ENCODE measurements at places on chromosomes 16 and 17.

- DNase-seq, result no peak
These were observed 2.0 kb upstream of the DUXB start for GRCh38 chr16:75703306-75703705.

- DNase-seq, result no peak
These were observed 699 bp upstream of the MAP1LC3B start for GRCh38 chr16:87391324-87391949.

DNA sequence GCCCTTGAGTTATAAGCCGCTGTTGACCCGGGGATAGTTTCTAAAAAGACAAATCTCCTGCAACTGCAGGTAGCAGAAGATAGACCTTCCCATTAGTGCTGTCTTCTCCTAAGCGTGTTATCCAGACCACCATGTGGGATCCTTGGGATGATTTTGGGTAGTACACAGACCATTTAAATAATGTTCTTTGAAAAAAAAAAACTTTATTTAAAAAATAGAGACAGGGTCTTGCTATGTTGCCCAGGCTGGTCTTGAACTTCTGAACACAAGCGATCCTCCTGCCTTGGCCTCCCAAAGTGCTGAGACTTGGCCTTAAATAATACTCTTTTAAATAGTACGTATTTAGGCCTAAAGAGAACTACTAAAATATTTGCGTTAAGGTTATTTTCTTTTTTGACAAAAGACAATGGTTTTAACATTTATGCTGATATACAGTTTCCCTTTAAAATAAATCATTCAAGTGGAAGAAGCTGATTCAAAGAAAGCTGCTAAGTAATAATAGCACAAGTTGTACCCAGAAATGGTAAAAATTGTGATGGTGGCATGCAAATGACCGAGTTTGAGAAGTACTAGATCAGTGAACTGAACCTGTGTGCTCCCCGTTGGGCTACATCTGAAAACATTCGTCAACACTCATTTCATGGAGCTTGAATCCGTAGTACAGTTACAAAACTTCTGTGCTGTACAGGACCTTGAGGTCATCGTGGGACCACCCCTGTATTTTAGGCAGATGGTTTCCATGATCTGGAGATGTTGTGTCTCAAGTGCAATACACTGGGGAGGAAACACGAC, 24.0 kb downstream of the SMARCE1 start:
- no peak for DNase-seq

DNA sequence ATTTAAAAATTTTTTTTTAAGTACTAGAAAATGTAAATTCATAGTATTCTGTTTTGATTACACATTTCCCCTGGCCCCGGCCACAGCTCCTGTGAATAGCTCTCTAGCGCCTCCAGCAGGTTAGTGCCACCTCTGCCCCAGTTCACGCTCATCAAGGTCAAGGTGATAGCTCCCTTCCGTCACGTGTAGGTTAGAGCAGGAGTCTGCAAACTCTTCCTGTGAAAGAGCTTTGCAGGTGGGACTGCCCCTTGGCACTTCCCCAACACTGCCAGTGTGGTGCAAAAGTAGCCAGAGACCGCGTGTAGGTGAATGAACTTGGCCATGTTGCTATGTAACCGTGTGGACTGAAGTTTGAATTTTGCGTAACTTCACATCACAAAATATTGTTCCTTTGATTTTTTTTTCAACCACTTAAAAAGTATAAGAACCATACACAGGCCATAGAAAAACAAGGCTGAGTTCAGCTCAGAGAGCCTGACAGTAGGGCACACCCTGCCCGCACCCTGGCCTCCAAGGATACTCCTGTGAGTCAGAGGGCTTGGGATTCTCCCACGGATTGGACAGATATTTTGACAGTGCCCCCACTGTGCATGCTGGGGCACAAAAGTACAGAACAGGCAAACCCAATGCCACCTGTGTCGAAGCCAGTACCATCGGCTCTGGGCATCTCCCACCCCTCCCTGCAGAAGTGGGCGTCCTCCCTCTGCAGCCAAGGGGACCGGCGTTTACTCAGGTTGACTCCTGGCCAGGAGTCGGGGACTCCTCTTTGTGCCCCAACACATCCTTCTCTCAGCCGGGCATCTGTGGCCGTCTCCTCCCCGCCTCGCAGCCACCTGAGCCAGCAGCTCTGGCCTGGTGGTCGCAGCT, 92.0 kb upstream of the CHMP6 start:
- DNase-seq, result peak; percentile 63

DNA sequence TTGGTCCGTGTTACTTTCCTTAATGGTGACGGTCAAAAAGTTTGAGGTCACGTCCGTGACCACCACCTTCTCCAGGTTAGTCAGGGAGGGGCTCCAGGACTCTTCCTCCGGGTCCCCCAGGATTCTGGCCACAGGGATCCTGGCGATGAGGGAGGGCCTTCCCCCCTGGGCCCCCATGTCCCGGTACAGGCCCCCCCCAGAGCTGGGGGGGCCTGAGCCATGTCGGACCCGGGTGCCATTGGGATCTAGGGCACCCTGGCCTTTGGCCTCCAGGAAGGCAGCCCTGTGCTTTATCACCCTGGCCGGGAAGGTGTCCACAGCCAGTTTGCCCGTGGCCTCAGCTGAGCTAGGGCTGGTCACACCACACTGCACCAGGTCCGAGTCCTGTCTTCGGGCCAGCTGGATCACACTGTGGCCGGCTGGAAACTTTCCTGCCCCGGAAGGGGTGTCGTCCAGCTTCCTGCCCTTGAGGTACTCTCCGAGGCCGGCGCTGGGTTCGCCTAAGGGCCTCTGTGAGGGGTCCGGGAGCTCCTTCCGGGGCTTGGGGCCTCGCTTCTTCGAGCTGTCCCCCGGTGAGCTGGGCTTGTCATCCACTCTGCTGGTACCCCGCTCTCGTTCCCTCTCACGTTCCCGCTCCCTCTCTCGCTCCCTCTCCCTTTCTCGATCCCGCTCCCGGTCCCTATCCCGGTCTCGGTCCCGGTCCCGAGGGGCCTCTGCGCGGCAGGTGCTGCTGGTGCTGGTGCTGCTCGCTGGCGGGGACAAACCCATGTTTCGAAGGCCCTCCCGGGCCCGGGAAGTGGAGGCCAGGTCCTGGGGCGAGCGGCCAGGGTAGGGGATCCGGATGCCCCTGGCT, 2.0 kb downstream of the CBX8 start:
- no peak for DNase-seq

- no peak for DNase-seq
These were observed 17.0 kb upstream of the NAGS start for GRCh38 chr17:43987131-43988021.

DNA sequence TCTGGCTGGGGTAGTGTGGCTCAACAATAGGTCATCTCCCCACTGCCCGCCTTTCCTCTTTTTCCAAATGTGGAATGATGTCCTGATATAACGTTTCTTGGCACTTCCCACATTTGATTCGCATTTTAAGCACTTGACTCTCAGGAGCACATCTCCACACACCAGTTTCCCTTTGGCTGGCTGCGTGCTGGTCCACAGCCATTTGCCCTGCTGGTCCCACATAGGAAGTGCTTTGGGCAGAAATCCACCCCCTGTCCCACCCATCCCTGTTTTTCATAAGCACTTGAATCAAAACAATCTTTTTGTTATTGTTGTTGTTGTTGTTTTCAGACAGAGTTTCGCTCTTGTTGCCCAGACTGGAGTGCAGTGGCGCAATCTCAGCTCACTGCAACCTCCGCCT, 24.0 kb upstream of the TNFRSF13B start:
- DNase-seq, result no peak

- no peak for DNase-seq
These were observed 63.9 kb upstream of the CNEP1R1 start for GRCh38 chr16:49961089-49961488.

DNA sequence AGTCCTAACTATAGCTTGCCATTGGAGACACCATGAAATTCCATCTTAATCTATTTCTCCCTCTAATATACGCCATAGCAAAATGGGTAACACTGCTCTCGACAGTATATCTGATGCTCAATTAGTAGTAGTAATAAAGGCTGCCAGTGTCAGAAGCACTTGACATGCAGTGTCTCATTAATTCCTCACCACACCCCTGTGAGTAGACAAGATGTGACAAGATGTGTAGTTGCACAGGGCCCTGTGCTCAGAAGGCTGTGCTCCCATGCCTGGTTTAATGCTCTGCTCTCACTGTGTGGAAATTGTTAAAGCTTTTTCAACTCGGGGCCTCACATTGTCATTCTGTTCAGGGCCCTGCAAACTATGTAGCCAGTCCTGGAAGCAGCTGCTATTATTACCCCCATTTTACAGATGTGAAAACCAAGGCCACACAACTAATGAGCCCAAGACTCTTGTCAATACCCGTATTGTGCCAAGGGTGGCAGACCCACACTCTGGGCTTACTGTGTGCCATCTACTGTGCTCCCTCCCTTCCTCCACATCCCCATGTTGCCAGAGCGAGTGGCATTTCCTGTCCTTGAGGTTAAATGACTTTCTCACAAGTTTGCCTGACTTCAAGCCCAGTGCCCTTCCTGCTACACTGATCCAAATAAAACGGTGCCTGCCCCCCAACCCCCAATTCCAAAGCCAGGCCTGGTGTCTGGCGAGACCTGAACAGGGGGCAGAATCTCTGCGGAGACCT, 287.3 kb upstream of the CCL2 start:
- no peak for DNase-seq

GRCh38 chr17:59683283-59683682, 23.9 kb downstream of the PTRH2 start:
- no peak for DNase-seq

DNA sequence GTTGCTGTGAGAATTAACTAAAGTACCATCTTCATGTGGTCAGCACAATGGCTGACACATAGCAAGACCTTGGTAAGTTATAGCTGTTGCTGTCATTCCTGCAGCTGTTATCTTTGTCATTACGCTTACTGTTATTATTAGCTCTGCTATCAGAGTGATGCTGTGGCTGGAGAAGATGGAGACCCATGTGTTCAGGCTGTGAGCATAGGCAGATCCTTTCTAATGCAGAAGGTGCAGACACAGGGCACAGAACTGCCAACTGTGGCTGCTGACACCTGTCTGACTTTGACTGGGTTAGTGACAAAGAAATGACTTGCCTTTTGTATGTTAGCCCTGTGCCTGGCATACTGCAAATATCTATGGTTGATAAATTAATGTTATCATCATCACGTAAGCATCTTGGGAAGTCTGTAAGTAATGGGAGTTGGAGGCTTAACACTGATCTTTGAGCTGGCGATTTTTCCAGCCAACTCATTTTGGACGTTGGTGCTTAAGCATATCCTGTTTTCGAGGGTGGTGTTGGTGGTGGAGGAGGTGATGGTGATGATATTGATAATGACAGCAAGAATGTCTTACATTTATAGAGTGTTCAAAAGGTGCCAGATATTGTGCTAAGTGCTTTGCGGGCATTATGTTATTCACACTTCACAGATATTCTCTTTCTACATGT, 695.3 kb downstream of the WWOX start:
- no peak for DNase-seq

DNA sequence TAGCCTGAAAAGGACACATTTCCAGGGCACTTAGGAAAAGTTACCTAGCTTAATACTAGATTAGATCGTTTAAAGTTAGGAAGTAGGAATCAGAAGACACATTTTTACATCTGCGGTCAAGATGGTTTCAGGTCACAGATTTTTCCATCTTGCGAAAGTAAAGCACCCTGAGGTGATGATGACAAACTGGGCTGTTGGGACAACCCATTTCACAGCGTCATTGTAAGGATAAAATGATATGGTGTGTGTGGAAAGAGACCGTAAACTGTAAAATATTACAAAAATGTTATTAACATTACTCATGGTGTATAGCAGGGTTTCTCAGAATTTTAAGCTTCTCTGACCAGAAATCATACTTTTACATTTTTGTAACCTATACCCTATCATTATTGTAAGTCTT, 10.1 kb upstream of the MAP2K6 start:
- no peak for DNase-seq

- no peak for DNase-seq
These were observed 144.4 kb downstream of the SLC39A11 start for GRCh38 chr17:72948115-72948514.

DNA sequence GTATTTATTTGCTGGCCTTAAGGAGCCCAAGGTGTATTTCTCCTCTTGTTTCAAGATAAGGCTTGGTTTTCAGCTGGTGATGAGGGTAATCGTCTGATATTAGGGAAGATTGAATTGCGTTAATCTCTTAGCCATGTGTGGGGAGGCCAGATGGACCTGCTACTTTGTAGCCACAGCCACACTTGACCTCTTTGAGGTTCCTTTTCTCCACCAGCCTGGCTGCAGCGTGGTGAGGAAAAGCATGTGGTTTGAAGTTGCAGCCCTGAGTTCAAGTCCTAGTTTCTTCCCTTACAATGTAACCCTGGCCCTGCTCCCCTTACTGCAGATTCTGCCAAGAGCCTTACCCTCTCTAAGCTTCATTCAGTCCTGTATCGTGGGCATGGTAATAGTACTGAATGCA, 3.1 kb downstream of the MINK1 start:
- DNase-seq, result no peak

- no peak for DNase-seq
These were observed 93.1 kb downstream of the CNTNAP4 start for GRCh38 chr16:76370344-76370743.

DNA sequence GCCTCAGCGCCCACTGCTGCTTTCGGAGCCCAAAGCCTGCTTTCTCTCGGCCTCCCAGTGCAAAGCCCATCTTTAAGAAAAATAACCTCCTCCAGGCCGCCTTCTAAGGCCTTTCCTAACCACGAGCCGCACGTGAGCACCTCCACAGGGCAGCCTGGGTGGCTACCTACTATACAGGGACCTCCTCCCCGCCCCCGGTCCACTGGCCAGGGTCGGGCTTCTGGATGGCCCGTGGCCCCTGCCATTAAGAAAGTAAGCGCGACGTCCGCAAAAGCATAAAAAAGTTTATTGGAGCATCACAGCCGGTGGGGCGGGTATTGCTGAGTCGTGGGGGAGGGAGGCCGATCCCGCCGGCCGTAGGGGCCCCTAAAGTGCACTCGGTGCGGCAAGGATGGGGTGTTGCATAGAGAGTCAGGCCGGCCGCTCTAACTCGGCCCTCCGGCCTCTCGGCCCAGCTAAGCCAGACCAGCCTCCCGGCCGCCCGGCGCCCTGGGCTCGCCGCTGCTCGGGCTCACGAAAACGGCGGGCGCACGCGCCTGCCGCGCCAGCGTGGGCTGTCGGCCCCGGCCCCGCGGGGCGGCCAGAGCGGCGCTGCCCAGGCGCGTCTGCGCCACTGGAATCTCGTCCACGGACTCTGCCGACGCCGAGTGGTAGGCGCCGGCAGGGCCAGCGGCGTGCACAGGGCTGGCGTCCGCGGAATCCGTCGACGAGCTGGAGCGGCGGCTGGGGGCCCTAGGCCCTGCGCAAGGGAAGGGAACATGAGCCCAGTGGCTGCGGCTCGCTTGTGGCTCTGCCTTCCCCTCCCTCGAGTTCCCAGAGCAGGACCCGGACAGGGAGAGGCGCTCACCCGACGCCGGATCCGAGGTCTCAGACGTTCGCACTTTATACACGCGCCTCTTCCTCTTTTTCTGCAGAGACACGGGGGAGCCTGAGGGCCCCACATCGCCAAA, 1.1 kb upstream of the TPPP3 start:
- DNase-seq, result no peak

- no peak for DNase-seq
These were observed 7.7 kb upstream of the PCTP start for GRCh38 chr17:55743103-55743679.

All from stimulated activated CD4-positive, alpha-beta T cell treated with anti-CD3 and anti-CD28 coated beads, Interleukin-1b, Interleukin-23, amount 100 ng/mL, for 1 hour (primary cell).